ENCODE measurements at places on chromosomes 2 and 18.

DNA sequence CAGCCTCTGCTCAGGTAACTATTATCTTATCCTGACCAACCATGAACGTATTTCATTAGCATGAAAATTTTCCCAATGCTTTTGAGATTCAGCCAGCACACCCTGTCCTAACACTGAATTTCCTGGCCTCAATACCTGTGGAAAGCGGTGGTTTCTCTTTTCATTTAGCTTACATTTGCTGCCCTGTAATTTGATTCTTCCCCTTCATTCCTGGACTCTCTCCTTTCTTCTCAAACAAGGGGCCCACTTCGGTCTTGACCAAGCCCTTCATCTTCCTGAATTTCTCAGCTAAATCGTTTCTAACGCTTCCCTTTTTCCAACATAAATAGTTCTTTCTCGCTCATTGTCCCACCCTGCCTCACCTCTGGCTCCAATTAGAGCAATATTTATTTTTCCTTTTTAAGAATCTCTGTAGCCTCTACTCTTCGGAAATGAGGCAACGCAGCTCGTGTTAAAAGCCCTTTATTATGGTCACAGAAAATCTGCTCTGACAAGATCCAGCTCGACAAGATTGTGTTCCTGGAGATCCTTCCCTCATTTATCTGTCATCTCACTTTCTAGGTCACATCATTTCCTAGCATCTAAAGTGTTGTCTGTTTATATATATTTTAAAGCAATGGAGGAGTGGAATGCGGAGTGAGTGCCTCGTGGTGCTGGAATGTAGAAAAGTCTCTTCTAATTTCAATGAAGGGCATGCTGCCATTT, 49.5 kb upstream of the BCL11A start:
- DNase-seq, result no peak

- no peak for DNase-seq
Measured at GRCh38 chr2:15800495-15801329, 139.6 kb upstream of the MYCN start.

- DNase-seq, result no peak
Measured at GRCh38 chr2:235605312-235606003, 111.6 kb downstream of the AGAP1 start.

GRCh38 chr18:46160050-46160798, 56.0 kb downstream of the HAUS1 start:
- no peak for DNase-seq

DNA sequence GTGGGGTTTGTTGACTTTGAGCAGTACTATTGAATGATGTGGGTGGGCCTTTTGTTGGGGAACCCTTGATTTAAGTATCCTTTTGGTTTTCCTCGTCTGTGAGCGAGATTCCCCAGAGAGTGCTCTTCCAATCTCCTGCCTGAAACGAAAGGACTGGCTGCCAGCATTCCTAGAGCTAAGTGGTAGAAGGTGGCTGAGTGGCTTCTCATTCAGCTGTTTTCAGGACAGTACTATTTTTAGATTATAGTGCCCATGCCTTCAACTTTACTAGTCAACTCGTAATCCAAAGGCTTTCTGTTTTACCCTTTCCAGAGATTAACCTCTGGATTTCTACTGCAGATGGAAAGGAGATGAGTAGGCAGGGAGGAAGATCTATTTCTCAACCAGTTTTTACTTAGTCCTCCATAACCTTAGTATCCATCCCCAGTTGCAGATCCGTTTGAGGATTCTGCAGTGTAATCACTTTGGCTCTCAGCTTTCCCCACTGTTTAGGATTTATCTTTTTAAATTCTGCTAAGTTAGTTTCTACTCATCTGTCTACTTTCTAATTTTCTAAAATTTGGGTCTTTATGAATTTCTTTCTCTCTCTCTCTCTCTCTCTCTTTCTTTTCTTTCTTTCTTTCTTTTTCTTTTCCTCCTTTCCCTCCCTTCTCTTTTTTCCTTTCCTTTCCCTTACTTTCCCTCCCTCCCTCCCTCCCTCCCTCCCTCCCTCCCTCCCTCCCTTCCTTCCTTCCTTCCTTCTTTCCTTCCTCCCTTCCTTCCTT, 9.2 kb downstream of the SLC4A1AP start:
- DNase-seq, result no peak

GRCh38 chr2:53498210-53498609, 269.4 kb upstream of the CHAC2 start:
- DNase-seq, result no peak

DNA sequence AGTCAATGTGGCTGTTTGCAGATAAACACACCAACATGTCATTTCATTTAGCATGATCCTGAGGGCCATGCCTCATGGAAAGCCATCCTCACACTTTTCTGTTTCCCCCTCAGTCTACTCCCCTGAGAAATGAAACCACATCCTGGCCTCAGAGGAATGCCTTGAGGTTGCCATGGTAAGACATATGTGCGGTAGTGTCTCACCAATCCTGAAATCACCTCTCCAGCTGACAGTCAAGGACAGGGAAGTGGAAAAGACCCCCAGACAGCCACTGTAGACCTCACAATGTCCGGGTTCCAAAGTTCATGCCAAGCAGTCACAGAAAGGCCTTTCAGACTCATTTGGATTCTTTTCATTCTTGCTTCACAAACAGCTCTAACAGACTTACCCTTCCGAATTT, 175.2 kb upstream of the PKDCC start:
- DNase-seq, result no peak

- DNase-seq, result no peak
Measured at GRCh38 chr2:7950035-7950612, 731.7 kb upstream of the ID2 start.

- no peak for DNase-seq
Measured at GRCh38 chr2:173191601-173192000, 116.0 kb downstream of the MAP3K20 start.

DNA sequence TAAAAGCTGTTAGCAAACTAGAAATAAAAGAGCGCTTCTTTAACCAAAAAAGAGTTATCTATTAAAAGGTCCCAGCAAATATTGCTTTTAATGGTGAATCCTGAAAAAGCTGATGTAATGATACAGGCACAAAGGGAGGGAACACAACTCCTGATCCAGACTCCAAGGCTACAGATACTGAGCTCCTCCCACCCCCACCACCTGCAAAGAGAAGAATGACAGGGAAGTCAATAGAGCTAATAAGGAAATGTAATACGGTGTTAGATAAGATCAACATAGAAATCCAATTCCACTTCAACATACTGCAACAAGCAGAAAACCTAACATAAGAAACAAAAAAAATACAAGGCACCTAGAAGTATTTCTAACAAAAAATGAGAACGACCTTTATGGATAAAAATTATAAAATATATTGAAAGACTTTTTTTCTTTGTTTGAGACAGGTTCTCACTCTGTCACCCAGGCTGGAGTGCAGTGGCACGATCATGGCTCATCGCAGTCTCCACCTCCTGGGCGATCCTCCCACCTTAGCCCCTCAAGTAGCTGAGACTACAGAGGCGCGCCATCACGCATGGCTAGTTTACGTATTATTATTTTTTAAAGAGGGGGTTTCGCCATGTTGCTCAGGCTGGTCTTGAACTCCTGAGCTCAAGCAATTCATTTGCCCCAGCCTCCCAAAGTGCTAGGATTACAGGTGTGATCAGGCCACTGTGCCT, 192.2 kb downstream of the HDAC4 start:
- no peak for DNase-seq

DNA sequence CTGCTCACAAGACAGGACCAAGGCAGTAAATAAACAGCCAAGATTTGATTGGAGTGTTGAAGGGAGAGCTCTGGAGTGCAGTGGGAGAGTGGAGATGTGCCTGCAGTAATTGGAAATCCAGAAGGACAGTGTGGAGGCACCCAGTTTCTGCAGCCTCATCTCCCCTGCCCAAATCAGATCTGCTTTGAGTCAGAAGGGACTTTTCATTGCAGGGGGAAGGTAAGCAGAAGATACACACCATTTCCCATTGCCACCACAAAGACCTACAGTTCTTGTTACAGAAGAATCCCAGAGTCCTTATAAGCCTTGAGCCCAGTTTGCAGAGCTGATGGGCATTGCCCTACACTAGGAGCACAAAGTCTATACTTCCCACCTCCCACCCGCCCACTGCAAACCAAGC, 27.2 kb upstream of the GCFC2 start:
- DNase-seq, result no peak

- DNase-seq, result peak; percentile 36
Measured at GRCh38 chr2:239190361-239190760, 210.5 kb downstream of the HDAC4 start.

- no peak for DNase-seq
Measured at GRCh38 chr2:119674711-119675500, 4.1 kb upstream of the TMEM177 start.

GRCh38 chr18:79988071-79988450, 302 bp downstream of the TXNL4A start:
- DNase-seq, result no peak

- DNase-seq, result no peak
Measured at GRCh38 chr18:6595666-6596065, 133.8 kb upstream of the ARHGAP28 start.

- no peak for DNase-seq
Measured at GRCh38 chr2:65634304-65634703, 201.9 kb upstream of the SPRED2 start.

- no peak for DNase-seq
Measured at GRCh38 chr2:137910641-137911040, 53.6 kb upstream of the HNMT start.

DNA sequence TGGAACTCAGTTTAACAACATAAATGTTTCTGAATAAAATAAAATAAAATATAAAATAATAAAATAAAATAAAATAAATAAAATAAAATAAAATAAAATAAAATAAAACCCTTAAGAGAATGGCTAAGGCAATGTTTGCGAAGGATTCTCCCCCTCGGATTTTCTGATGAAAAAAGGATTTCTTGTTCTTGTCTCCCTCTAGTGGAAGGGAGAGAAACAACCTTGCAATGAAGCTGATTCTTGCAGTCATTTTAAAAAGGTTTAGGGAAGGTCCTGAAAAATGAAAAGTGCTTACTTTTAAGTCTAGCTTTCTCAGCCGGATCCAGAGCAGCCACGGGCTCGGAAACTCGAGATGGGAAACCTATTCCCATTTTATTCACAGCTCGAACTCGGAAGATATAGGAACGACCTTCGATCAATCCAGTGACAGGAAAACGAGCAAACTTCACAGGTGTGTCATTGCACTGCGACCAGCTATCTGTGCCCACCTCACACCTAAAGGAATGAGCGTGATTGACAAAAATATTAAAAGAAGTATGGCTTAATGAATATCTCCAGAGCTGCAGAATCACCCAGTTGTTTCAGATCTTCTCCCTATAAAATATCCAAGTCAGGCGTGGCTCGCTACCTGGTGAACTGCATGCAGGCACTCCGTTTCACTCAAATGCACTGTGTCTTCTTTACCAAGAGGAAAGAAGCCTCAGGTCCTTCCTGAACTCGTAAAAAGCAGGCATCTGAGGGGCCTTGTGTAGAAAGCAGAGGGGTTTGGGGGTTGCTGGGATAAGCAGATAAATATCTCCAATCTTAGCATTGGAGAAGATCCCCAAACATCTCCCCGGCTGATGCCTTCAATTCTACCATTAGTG, 68.1 kb downstream of the MYOM1 start:
- no peak for DNase-seq

All from H1 (cell line).